ENCODE measurements at places on chromosomes 3 and 15.

DNA sequence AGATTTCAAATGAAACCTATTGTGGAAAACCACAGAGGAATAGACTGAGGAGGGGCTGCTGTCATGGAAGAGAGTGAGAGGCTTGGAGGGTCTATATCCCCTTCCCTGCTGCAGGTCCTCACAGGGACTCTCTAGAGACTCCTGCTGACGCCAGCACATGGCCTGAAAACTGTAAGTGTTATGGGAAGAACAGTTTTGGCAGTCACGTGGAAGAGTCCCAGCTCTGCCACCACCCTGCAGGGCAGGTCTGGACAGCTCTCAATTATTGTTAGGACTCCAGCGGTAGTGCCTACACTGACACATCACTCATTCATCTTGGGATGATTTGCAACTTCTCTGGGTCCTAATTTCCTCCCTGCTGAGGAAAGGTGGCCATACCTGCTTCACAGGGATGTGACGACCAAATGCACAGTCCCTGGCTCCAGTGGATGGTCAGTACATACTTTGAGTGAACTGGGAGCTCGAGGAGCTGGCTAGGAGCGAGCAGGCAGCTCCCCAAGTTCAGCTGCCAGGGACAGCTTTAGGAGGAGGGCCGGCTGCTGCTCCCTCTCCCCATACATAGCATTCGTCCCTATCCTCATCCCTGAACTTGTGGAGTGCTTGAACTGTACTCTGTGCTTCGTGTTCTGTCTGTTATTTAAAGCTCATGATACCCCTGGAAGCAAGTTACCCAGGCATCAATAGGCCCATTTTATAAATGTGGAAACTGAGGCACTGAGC lies 49.2 kb downstream of the CTXND1 start:
- no peak for DNase-seq

DNA sequence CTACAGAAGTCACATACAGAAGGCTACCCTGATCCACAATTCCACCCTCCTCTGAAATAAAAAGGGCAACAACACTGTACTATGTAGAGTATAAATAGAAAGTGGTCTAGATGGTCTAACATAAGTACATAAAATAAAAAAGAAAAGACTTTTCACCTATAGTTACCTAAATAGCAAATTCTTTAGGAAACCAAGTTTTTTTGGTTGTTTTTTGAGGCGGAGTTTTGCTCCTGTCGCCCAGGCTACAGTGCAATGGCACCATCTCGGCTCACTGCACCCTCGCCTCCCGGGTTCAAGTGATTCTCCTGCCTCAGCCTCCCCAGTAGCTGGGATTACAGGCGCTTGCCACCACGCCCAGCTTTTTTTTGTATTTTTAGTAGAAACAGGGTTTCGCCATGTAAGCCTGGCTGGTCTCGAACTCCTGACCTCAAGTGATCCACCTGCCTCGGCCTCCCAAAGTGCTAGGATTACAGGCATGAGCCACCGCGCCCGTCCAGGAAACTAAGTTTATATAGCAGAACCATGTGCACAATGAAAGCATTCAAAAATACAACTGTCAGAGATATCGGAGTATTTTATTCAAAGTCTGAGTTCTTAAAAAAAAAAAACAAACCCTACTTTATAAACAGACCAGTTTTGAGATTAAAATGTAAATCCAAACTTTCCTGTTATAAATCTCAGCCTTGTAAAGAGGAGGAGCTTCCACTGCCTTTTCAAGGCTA lies 1.7 kb downstream of the SIN3A start:
- no peak for DNase-seq

DNA sequence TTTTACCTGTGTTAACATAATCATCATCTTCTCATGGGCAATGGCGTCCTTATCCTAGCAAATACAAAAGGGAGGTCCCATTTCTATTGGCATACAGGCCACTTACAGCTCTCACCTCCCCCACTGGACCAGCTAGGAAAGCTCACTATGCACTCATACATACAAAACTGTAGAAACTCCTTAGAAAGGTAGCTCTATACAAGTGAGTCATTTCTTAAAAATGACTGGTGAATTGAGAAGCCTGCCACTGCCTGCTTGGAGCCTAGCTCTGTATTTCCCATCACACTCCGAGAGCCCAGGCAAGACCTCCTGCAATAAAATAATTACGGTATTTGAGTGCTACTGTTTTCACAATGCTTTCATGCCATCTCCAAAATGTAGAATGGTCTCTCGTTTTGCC lies 321.8 kb downstream of the ULK4 start:
- no peak for DNase-seq

DNA sequence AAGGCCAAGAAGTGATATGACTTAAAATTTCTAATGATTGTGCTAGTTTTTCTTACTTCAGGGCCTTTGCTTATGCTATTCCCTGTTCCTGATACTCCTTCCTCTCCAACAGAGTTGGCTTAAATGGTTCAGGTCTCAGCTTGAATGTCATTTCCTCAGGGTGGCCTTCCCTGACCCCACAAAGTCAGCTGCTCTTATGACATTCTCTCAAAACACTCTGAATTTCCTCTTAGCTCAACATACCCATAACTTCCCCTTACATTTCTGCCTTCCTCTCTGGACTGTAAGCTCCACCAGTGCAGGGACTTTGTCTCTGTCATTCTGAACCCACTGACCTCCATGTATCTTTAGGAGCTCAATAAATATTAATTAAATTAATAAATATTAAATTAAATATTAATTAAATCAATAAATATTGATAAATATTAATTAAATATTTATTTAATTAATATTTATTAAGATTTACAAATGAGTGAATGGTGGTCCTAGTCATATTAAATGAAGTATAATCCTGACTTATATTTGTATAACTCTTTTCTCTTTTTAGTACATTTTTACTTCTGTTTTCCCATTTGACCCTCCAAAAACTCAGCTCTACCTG lies 17.9 kb upstream of the TMCC1 start:
- peak; percentile 64 for DNase-seq

DNA sequence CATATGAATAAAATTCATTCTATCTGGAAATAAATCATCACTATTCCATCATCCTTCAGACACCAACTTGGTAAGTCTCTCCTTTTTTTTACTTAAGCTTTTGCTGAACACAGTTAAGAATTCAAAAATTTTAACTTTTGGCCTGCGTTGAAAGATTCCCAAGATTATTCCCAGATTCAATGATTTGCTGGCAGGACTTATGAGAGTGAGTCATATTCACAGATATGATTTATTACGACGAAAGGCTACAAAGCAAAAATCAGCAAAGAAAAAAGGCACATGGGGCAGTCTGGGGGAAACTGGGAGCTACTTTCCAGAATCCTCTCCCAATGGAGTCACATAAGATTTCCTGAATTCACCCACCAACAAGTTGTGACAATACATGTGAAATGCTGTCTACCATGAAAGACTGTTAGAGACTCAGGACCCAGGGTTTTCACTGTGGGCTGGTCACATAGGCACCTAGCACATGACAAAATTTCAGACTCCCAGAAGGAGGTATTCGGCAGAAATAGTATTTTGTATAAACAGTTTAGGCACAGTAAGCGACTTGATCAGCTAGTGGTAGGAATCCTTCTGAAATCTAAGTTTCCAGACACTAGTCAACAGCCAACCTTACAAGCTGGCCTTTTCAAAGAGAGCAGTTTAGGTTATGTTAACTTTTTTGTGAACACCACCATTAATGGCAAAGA lies 82.1 kb downstream of the DLG1 start:
- DNase-seq: no peak

- DNase-seq: no peak
These were observed 11.5 kb downstream of the FEZF2 start for GRCh38 chr3:62361824-62362223.

DNA sequence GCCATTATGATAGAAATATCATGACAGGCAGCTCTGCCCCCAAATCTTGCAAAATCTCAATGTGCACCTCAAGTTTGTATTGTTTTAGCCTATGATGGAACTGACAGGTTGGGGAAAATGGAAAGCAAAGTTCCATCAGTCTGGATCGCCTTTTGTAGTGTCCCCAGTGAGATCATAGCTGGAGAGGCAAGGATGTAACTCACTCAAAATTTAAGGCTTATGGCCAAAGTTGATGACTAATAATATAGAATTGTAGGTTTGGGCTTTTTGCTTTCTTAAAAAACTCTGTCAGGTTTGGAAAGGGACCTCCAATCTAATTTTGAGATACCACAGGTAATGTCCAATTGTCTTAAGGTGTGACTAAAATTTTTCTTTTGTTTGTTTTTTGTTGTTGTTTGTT lies 1.4 kb upstream of the ACP3 start:
- no peak for DNase-seq

DNA sequence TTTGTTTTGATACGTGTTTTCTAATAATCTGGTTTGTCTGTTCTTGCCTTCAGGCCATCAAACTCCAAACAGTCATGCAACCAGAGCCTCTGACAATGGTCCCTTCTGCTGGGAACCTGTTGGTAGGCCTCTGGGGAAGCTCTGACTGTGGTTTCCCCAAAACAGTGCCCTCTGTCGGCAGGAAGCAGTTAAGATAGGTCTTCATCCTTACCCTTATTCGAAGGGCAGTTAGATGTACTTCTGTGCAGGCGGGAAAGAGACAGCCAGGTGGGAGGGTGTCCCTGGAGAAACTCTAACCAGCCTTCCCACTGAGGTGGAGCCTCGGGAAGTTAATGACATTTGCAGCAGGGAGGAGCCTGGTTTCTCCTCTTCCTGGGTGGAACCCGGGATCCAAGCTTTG lies 81.6 kb upstream of the CHMP2B start:
- no peak for DNase-seq

- no peak for DNase-seq
These were observed 65.5 kb upstream of the UBE3A start for GRCh38 chr15:25504307-25504706.

- DNase-seq: no peak
These were observed 20.5 kb downstream of the LPP start for GRCh38 chr3:188174317-188175044.

- no peak for DNase-seq
These were observed 376.2 kb downstream of the FEZF2 start for GRCh38 chr3:61997101-61997500.

GRCh38 chr3:109921509-109921908 lies 584.2 kb upstream of the DPPA4 start:
- no peak for DNase-seq

- no peak for DNase-seq
These were observed 928 bp downstream of the CEP97 start for GRCh38 chr3:101725194-101725889.

DNA sequence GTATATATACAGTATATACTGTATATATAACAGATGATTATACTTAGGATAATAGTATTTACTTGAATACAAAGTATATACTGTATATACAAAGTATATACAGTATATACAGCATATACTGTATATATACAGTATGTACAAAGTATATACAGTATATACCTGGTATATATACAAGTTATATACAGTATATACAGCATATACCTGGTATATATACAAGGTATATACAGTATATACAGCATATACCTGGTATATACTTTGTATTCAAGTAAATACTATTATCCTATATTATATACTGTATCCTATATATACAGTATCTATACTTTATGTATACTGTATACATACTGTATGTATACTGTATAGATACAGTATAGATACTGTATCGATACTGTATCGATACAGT lies 14.6 kb upstream of the CPOX start:
- no peak for DNase-seq

DNA sequence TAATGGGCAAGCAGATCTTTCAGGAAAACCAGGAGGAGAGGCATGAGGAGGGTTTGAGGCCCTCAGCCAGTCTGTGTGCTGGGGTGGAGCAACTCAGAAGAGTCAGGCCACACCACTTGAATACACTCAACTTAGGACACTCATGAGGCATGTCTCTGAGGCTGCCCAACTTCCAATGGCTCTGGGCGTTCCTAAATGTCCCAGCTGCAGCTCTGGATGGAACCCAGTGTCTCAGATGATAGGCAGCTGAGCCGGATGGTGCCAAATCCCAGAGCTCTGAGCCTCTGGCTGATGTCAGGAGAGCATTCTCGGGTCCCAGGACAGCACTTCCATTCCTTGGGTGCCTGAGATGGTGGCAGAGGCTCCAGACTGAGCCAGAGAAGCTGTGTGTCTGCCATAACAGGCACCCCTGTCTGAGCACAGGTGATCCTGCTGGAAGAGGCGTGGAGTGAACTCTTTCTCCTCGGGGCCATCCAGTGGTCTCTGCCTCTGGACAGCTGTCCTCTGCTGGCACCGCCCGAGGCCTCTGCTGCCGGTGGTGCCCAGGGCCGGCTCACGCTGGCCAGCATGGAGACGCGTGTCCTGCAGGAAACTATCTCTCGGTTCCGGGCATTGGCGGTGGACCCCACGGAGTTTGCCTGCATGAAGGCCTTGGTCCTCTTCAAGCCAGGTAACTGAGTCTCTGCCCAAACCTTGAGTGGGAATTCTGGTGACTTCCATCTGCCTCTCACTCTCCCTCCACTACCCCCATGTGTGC lies 2.8 kb downstream of the NR2E3 start:
- DNase-seq: no peak

DNA sequence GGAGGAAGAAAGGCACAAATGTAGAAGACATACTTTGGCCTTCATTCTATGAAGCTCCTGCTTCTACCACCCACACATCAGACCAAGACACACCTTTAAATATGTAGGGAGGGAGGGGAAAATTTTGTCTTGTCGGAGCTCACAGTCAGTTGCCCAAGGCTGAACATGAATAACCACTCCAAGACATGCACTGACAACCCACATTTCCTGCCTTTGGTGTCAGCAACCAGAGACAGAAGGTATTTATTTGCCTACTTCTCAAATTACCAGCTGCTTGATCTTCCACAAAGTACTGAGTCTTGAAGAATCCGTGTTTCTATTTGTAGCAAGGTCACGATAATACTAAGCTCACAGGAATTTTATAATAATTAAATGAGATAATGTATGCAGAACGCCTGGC lies 169.7 kb downstream of the KCNMB2 start:
- DNase-seq: no peak

- DNase-seq: no peak
These were observed 19.0 kb downstream of the RPL39L start for GRCh38 chr3:187120326-187120725.

Measured in hematopoietic multipotent progenitor cell (in vitro differentiated cells).